Transverse colon (tissue), 4 donors: ENCODE measurements at places on chromosomes 5 and 9. TPM values are rescaled to one million over a fixed set of nuclear protein-coding genes. Genes with fewer than 3 reads are reported as not detected.

GRCh38 chr5:160966921-160967320 lies 114.9 kb upstream of the ATP10B start:
- DNase-seq: no peak

DNA sequence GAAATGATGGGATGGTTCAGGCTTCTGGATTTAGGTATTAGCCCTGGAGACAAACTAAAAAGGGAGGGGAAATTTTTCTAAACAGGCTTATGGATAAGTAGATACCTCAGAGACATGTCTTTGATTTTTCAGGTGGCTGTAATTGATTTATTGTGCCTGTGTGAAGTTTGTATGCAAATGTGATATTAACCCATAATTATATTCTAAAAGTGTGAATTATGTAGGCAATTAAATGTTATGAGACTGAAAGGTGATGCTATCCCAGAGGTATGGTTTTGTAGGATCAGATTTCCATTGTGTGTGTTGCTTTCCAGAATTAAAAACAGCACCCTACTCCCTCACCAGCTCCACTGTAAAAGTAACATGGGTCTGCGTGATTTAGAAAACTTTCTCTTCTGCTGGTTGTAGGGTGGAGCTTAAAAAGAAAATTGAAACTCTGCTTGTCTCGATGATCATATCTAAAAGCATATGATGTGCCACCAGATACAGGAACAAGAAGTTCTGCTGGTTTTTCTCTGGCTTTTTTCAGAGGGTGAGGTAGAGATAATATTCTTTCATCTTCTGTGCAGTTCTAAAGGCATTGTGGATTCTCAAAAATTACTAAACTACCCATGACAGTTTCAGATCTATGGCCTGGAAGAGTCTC lies 71.8 kb upstream of the TAF11L2 start:
- DNase-seq: no peak

GRCh38 chr5:15493501-15493900 lies 6.5 kb upstream of the FBXL7 start:
- no peak for DNase-seq

- no peak for DNase-seq
These were observed 21.5 kb downstream of the DCANP1 start for GRCh38 chr5:135425641-135426040.

DNA sequence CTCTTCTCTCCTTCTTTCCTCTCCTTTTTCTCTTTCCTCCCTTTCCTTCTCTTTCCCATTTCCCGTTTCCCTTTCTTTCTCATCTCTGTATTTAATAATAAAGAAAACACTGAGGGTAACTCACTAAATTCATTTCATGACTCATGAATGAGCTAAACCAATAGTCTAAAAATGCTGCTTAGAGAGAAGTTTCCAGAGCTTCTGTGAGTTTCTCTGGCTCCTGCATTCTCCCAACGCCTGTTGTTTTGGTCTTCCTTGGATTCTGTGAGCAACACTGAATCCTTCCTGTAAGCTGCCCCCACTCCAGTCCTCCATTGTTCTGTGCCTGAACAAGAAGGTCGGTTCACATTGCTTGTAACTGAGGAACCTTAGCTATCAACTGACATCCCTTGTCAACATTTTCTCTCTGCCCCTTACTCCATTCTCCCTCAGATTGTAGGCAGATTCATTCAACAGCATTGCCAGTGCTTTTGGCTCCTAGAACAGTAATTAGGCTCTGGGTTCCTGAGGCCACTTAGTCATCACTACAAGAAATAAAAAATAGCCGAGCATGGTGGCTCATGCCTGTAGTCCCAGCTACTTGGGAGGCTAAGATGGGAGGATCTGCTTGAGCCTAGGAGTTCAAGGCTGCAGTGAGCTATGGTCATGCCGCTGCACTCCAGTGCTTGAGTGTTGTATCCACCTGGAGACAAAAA lies 237.7 kb upstream of the KLF4 start:
- DNase-seq: no peak

DNA sequence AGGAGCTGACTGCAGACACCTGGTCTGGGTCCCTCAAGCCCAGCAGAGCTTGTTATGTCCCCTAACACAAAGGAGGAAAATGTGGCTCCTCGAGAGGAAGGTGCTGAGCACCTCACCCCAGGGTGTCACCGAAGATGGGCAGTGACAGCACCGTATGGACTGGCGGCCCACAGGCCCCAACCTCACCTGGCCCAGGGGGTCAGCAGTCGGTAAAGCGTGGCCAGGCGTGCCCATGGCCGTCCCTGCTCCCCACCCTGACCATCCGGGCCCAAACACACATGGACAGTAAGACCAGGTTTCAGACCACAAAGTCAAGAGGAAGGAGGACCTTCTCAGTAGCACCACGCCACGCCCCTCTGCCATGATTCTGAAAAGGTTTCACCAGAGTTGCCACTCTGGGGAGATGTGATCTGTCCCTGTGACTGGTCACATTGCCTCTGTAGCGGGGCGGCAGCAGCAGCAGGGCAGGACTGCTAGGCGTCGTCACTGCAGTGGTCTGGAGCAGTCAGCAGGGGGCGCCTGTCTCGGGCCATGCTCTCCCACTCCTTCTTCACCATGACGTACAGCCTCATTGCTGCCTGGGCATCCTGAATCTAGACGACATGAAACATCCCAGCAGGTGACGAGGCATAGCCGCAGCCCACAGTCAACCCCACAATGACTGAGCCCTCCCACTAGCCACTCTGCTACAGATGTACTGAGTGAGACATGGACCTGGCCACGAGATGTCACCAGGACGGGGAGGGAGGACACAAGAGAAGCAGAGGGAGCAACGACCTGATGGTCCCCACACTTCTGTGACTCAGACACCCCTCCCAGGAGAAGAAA lies 11.1 kb downstream of the REXO4 start:
- peak; percentile 82 for DNase-seq

DNA sequence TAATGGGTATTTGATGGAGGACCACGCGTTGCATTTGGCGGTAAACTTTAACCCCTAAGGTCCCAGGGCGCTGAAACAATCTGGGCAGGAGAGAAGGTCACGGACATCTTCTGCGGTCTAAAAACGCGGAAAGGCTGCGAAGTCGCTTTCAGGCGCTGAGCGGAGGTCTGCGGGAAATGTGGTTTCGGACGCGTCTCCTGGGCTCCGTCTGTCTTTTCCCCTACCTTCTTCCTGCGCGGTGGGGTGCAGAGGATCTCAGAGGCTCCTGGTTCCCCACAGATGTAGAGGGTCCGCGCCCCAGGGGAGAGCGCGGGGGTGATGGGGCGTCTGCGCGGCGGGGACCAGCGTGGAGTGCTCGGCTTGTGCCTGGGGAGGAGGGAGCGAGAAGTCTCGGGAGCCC lies 58.4 kb downstream of the ZNF510 start:
- no peak for DNase-seq

DNA sequence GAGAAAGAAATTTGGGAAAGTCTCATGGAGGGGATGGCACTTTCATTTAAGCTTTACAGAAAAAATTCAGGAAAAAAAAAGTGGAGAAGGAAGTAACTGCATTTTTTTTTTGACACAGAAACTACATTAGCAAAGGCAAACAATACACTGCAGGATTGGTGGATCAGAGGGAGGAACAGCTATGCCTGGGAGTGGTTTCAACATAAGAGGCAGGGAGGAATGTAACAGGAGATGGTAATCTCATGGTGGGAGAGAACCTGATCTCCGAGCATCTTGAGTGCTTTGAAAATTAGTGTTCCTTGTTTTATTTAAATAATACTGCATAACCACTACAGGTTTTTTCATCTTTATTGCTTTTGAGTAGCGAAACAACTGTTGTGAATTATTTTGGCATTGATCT lies 249.4 kb downstream of the FAM170A start:
- DNase-seq: no peak

DNA sequence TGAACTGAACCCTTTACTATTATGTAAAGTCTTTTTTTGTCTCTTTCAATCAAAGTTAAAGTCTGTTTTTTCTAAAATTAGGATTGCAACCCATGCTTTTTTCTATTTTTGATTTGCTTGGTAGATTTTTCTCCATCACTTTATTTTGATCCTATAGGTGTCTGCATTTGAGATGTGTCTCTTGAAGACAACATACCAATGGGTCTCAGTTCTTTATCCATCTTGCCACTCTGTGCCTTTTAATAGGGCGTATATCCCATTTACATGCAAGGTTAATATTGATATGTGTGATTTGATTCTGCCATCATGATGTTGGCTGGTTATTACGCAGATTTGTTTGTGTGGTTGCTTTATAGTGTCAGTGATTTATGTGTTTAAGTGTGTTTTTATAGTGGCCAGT lies 436.0 kb upstream of the SEMA6A start:
- no peak for DNase-seq

DNA sequence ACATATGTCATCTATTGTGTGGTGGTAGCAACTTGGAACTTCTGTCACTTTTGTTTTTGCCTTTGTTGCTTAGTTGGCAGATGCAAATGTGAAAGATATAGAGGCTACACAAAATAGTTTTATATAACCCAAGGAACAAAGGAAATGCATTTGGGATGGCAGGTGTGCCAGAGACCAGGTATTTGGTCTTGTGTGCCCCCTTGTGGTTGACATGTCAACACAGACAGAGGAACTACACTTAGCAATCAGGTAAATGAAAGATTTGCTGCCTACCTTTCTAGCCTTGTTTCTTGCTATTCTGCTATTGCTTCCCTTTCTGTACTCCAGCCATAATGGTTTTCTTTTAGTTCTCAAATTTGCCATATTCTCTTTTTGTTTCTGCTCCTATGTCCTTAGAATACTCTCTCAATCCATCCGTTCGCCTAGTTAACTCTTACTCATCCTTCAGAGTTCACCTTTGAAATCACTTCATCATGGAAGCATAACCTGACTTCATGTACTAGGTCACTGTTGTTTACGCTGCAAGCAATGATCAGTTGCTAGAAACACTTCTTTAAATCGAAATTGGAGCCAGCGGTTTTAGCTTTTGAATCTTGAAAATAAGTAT lies 119.5 kb downstream of the TRPM3 start:
- DNase-seq: peak; percentile 28

The GGTA1 gene
- 1.9 TPM for total RNA-seq

The WDR31 gene
- total RNA-seq: 1.8 TPM

The MLLT3 gene
- total RNA-seq: 9.4 TPM

The RCL1 gene
- 8.3 TPM for total RNA-seq

The GARNL3 gene
- 10.5 TPM for total RNA-seq
